GM03348 (cell line): ENCODE measurements at places on chromosomes 3 and 15.

DNA sequence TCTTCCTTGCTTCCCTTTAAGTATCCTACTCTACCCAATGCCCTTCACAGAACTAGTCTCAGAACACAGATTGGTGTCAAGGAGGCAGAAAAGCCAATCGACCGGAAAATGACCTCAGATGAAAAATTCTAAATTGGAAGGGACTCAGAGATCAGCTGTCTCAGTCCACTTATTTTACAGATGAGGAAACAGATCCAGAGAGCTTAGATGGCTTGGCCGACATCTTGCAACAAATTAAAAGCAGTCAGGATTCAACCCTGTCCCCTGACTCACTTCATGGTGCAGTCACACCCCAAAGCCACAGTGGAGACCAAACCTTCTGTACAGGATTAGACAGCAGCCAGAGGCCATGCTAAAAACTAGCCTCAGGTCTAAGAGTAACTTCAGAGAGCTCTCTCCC is 169.3 kb upstream of the BHLHE40 start:
- DNase-seq, result peak; percentile 39

DNA sequence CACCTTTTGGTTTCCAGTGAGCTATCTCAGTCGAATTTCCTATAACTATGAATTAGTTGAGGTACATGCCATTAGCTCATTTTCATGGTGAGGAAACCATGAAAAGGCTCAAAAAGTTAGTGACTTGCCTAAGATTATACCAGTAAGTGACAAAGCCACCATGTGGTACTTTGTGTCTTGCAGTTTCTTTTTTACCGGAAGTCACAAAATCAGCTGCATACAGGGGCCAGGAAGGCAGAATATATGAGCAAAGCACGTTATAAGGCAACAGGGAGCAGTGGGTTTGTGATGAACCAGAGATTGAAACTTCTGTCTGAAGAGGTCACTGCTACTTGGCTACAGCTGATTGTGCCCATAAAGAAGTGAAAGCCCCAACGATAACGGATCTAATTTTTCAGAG is 50.3 kb downstream of the CMTM8 start:
- no peak for DNase-seq

DNA sequence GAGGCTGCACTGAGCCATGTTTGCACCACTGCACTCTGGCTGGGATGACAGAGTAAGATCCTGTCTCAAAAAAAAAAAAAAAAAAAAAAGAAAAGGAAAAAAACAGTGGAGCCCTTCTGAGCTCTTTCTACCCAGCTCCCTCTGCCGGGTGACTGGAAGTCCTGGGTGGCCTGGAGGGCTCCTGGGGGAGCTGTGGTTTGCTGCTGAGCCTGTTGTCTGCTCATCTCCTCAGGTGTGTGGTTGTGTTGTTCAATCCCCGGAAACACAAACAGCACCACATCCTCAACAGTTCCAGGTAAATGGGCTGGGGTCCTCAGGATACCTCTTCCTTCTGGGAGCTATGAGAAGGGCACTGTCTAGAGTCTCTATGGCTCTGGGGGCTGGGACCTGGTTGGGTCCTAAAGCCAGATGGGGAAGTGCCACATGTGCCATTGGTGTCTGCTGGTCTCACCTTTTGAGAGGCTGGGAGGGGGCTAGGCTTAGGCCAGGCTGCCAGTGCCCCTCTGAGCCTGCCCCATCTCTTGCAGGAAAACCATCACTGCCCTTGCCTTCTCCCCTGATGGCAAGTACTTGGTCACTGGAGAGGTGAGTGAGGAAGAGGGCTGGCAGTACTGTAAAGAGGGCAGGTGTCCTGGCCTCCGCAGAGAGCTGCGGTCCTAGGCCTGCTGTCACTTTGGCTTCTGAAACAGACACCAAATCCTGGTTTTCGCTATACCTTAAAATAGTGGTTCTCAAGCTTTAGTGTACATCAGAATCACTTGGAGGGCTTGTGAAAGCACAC is 17.1 kb upstream of the JMJD7 start:
- DNase-seq, result no peak

DNA sequence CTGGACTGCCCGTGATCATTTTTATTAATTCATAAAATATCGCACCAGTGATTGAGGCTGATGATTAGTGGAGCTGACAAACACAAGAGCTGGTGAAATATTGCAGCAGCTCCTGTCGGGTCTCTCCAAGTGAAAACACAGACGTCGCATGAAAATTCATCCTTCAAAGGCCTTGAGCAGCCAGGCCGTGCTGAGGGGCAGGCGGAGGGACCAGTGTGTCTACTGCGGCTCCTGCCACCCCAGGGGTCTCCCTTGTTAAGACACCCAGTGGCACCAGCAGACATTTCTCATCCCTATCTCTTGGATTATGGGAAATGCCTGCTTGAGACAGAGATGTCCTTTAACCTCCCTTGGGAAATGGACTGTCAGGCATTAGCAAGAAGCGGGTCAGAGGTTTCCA is 289.4 kb upstream of the TLE3 start:
- DNase-seq, result no peak

GRCh38 chr3:31541089-31541488 is 8.4 kb downstream of the STT3B start:
- no peak for DNase-seq

DNA sequence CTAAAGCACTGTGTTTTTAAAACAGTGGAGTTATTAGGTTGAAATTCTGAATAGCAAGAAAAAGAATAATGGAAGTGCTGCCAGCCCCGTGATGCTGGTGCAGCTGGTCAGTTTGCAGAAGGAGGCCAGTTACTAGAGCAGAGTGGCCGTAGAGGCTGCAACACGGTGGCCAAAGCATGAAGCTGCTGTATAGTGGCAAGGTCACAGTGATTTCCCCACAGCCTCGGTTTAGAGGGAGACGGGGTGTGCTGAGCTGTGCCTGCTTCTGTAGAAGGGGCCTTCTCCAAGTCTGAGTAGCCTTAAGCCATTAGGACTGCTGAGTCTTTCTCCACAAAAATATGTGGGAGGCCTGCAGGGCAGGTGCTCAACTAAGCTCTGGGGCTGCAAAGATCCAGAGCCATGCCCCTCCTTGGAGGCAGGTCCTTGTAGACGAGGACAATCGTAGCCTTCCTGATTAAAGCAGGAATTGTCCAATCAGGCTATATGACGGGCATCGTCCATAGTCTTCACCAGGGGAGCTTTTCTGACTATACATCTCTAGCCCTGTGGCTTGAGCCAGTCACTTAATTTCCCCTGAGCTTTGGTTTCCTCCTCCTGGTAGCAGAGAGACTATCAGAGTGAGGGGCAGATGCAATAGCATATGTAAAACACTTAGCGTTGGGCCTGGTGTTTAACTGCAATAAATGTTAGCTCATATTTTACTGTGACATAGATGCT is 151.6 kb downstream of the PGPEP1L start:
- DNase-seq, result no peak

- DNase-seq, result no peak
Observed at GRCh38 chr3:39485547-39485946, 18.1 kb downstream of the MOBP start.

GRCh38 chr15:44261007-44261706 is 27.4 kb upstream of the GOLM2 start:
- DNase-seq, result no peak

- DNase-seq, result peak; percentile 83
Observed at GRCh38 chr15:31338879-31339557, 12.4 kb downstream of the KLF13 start.
